ENCODE measurements at places on chromosomes 12 and 14.

- no peak for DNase-seq
These were observed 26.2 kb upstream of the ETNK1 start for GRCh38 chr12:22598763-22599161.

DNA sequence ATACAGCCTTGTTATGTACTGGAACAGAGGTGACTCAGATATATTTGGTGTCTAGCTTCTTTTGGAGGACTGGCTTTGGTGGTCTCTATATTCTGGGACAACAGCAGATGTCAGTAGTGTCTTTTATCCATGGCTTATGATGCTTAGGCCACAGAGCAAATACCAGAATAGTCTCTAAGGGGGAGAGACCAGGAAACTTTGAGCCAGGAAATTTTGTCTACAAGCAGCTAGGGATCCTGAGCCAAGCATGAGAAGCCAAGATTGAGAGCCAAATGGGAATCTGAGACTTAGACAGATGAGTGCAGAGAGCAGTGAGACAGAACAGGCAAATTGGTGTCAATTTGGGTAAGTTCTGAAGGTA is 28.4 kb upstream of the PTPRR start:
- DNase-seq, result no peak

- DNase-seq, result no peak
These were observed 137.7 kb downstream of the SPTSSA start for GRCh38 chr14:34324363-34324795.

GRCh38 chr12:131929581-131930456 is 743 bp downstream of the PUS1 start:
- no peak for DNase-seq

DNA sequence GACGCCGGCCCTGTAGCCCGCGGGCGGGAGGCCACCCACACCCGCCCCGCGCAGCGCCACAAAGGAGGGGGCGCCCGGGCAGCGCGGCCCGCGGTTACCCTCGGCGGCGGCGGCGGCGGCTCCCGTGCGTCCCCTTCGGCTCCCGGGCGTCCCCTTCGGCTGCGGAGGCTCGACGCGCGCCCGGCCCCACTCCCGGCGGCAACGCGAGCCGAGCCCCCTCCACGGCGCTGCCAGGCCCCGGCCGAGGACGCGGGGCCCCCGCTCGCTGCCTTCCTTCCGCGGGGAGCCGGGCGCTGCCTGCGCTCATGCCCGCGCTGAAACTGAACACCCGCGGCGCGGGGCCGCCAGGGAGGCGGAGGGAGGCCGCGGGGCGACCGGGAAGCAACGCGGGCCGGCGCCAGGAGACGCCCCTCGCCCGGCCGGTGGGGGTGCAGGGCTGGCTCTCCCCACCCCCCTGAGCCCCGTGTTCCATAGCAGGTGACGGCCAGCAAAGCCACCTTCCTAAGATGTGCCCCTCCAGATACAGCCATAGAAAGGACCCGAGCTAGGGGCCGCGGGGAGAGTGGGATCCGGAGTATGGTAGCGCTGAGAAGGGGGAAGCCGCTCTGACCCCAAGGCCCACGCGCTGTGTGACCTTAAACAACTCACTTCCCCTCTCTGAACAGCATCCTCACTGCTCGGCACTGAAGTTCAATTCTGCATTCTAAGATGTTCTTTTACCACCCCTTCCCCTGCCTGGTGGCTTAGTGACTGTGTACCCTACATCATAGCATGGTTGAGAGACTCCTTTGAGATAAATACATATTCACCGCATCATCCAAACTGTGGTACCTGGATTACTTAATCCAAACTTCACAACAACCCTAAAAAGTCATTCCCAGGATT is 42.8 kb downstream of the KDM2B start:
- DNase-seq, result no peak

DNA sequence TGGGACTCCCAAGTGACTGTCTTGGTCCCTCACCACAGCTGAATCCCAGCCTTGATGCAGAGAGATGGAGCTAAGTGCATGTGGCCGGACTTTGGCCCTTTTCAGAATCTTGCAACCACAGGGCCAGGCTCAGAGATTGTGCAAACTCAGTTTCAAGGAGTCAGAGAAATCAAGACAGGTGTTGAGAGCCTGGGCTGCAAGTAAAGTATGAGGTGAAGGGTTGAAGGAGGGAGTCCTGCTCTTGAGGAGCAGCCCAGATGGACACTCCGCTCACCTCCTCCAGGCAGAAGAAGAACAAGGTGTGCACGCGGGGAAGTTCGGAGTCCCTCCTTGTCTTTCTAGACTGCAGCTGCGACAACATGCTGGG is 6.3 kb upstream of the BMP4 start:
- no peak for DNase-seq

DNA sequence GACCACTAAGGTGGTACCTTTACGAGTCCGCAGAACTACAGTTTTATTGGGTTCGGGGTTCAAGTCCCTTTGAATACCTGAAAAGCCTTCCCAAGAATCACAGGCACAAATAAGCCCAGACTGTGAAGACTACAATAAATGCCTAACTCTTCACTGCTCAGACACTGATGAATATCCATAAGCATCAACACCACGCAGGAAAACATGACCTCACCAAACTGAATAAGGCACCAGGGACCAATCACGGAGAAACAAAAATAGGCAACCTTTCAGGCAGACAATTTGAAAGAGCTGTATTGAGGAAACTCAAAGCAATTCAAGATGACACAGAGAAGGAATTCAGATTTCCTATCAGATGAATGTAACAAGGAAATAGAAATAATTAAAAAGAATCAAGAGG is 24.2 kb upstream of the P2RX7 start:
- no peak for DNase-seq

- no peak for DNase-seq
These were observed 394 bp upstream of the AMIGO2 start for GRCh38 chr12:47079981-47080724.

DNA sequence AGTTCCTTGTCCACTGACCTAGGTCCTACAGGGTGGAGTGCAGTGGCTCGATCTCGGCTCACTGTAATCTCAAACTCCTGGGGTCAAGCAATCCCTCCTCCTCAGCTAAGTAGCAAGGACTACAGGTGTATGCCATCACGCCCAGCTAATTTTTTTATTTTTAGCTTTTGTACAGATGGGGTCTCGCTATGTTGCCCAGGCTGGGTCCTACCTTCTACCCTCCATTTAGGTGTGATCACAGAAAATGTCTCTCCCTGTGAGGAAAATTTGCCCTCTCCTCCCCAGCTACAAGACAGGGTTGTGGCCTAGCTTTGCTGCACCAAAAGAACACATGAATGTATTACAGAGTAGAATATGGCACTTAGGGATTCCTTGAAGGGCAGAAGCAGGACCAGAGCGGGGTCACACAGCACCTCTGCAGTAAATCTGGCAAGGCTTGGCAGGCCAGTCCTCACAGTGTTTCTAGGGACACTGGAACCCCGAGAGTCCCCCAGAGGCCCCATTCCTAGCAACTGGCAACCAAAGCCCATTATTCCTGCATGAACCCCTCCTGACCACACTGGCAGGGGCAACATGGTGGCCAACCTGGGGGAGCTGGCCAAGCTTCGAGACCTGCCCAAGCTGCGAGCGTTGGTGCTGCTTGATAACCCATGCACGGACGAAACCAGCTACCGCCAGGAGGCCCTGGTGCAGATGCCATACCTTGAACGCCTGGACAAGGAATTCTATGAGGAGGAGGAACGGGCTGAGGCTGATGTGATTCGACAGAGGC is 2.0 kb upstream of the ENO2 start:
- DNase-seq, result no peak

DNA sequence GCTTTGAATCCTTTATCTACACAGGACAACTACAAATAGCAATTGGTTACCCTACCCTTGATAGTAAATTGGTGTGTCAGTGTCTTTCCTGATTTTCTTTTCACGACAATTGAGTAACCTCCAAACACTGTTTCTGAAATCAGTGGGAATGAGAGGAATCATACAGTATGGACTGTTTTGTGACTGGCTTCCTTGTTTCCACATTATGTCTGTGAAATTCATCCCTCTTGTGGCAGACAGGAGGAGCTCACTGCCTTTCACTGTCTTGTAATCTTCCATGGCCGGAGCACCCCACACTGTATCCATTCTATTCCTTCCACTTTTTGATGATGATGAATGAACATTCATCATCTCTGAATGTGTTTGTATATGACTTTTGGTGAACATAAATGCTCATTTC is 164.0 kb upstream of the PZP start:
- no peak for DNase-seq

DNA sequence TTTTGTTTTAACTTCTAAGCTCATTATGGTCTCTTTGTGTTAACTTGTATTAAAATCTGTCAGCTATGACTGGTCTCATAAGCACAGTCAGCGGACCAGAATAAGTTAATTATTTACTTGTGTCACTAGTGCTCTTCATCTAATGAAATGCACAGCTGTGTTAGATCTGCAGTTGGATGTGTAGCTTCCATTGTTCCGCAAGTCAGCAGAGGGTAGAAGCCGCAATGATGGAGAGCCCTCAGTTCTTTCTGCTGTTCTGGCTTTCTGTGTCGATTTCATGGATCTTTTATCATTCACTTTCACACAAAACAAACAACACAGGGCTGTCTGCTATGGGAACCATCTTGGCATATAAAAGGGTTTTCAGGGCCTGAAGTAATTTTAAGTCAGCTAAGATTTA is 89.3 kb upstream of the RFX4 start:
- DNase-seq, result no peak

- no peak for DNase-seq
These were observed 80.9 kb upstream of the SLC38A2 start for GRCh38 chr12:46453428-46453827.

GRCh38 chr14:90695997-90696660 is 120.1 kb downstream of the TTC7B start:
- no peak for DNase-seq

- DNase-seq, result no peak
These were observed 500.1 kb upstream of the CCDC196 start for GRCh38 chr14:65986041-65986440.

GRCh38 chr12:67593461-67594330 is 54.8 kb upstream of the DYRK2 start:
- DNase-seq, result no peak

- no peak for DNase-seq
These were observed 473.1 kb downstream of the ATP23 start for GRCh38 chr12:58414398-58414871.

DNA sequence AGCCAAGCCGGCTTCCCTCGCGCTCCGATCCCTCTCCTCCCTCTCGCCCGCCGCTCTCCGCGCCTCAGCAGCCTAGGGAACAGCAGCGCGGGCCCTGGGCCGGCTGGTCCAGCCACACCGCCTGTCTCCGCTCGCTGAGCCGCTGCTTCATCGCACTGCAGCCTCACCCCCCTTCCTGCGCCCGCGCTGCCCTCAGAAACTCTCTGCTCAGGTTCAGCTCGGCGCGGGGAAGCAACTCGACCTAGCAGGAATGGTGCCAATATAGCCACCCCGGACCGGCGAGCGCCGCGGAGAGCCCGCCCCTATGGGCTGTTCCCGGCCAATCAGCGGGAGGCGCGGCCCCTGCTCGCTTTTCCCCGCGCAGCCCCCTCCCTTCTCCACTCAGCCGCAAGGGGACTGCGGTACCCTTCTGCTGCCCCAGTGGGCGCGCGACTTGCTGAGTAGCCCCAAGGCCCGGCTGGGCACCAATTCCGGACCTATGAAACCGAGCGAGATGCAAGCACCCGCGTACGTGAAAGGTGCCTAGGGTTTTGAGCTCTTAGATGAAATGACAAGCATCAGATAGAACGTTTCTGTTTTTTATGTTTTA is at the start of gene ADAMTS20:
Gene ADAMTS20, minus strand, starts transcription at position 233 of the 589 bp plus-strand sequence. CDS start 282 bp downstream, outside the sequence.
- no peak for DNase-seq

DNA sequence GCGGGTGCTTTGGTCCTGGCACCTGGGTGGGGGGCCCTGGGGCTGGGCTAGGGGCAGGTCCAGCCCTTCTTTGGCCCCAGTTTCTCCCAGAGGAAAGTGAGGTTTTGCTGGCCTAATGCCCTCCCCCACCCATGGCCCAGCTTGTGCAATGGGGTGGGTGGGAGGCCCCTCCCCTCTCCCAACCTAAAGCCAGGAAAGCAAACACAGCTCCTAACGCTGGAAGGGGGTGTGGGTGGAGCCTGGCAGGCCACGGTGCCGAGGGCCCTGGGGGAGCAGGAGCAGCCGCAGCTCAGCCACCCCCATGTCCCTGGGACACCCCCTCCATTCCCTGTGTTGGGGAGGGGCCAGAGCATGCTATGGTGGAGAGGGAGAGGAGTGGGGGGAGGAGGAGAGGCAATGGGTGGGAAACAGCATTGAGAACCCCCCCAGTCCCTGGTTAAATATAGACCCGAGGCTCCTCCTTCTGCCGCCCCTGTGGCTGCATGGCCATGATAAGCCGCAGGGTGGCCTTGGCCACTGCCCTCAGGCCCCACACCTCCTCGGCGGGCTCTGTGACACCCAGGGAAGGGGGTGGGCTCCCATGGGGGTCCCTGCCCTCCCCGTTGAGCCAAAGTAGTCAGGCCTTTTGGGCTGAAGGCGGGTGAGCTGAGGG is 4.7 kb downstream of the EXOC3L4 start:
- no peak for DNase-seq

- DNase-seq, result no peak
These were observed 635.4 kb downstream of the NRXN3 start for GRCh38 chr14:78805570-78805969.

DNA sequence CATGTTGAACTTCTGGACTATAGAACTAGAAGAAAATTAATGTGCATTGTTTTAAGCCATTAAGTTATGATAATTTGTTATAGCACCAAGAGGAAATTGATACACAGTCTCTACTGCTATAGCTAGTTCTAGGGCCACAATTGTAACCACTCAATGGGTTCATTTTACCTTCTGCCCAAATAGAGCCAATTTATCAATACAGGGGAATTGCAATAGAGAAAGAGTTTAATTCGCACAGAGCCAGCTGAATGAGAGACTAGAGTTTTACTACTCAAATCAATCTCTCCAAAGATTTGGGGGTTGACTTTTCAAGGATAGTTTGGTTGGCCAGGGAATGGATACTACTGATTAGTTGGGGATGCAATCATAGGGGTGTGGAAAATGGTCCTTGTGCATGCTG is 31.9 kb upstream of the BICDL1 start:
- no peak for DNase-seq

- DNase-seq, result no peak
These were observed 7.6 kb downstream of the CDCA4 start for GRCh38 chr14:105013150-105013785.

GRCh38 chr14:92014040-92014439 is 25.8 kb downstream of the TRIP11 start:
- no peak for DNase-seq

DNA sequence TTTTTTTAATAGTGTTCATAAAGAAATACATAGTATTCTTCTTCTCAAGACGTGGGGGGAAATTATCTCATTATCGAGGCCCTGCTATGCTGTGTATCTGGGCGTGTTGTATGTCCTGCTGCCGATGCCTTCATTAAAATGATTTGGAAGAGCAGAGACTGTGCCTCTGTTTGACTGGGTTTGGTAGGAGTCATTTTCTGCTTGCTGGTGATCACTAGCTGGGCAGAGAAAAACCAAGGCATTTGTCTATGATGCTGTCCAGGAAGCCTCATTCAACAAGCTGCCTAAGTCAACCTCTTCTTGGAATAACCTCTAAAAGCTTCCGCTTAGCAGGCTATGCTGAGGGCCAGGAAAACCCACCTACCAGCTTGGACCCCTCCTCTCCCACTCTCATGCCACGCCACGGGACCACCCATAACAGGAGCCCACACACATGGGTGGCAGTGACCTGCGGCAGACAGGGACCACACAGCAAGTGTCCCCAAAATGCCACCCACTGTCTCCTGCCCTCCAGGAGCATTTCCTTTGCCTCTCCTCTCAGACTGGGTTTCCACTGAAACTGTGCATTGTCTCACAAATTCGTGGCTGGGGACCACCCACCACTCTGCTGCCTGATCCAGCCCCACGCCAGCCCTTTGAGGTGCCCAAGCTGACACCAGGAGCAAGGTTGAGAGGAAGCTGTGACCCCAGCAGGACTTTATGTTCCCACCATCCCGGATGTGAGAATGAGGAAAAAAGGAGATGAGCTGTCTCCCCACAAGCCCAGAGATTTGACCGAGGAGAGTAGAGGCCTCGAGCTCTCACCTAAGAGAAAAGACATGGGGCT is 36.8 kb downstream of the DAD1 start:
- DNase-seq, result no peak
